Ovary (tissue), 10 donors: ENCODE measurements at places on chromosomes 1 and 21. TPM values are rescaled to one million over a fixed set of nuclear protein-coding genes. Genes with fewer than 3 reads are reported as not detected.

DNA sequence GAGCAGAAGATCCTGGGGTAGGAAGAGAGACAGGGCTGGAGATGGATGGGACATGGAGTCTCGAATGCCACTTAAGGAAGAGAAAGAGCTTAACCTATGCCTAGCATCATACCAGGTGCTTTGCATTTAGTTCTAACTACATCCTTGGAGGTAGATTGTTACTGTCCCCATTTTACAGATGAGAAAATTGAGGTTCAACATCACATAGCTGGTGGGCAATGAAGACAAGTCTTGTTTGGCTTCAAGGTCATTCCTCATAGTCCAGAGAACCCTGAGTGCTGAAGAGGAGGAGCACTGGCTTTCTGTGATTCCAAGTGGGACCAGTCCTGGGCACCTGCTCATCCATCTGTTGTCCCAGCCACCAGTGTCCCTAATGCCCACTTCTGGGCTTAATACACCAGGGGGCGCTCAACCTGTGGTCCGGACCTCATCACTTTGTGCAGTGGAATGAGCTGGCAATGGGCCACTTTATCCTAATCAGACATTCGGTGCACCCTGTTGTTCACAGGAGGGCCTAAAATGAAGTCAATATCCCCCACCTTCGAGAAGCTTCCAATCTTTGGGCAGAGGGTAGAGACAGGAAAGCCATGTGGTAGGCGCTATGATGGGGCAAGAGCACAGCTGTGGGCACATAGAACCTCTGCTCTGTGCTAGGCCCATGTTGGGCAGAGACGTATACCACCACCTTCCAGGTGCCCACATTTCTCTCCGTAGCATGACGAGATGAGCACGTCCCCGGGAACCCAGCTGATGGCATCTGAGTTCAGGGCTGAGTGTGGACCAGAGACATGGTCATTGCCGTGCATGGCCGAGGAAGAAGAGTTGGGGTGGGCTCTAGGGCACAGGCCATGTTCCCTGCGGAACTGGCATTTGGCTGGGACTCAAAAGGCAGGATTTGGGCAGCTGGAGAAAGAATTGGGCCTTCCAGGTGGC lies 9.2 kb downstream of the RPS6KA1 start:
- H3K27ac ChIP-seq, result no peak overlapping the region
- H3K27me3 ChIP-seq, result no peaks in the 10 kb centered on the region
- DNase-seq, result no peak
- no peak overlapping the region for H3K4me3 ChIP-seq

- no peak overlapping the region for H3K4me3 ChIP-seq
- H3K27ac ChIP-seq, result no peak overlapping the region
- DNase-seq, result no peak
Measured at GRCh38 chr1:245585252-245585959, 430.6 kb downstream of the KIF26B start.

GRCh38 chr21:35682904-35683549 lies 377.3 kb downstream of the SETD4 start:
- H3K27me3 ChIP-seq, result no peaks in the 10 kb centered on the region
- no peak overlapping the region for H3K27ac ChIP-seq
- H3K4me3 ChIP-seq, result no peak overlapping the region
- peaks cover 3% of the 10 kb centered on the region for H3K4me1 ChIP-seq
- no peak for DNase-seq

DNA sequence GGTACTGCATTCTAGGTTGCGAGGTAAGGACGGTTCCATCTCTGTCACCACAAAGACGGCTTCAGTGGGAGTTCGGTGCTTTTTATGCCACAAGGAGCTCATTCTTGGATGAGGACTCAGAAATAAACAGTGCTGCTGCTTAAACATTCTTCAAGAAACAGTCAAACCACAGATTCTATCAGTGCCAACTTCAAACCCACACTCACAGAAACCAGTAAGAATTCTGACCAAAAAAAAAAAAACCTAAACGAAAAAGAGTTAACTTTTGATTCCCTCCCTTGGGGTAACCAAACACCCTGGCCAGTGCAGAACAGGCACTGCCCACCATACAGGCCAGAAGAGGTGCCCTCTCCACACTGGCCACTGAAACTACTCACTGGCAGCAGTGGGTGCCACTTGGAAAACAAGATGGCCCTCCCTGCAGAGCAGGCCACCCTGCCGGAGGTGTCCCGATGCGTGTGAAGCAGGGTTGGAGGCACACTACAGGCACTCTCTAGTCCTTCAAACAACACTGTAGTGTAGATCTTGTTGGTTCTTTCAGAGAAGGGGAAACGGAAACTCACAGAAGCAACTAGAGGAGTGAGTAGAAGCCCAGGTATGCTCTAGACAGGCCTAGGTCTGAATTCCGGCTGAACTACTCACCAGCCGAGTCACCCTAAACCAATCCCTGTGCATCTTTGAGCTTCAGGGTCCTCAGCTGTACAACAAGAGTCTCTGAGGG lies 87.3 kb upstream of the TLR5 start:
- no peak overlapping the region for H3K4me3 ChIP-seq
- peaks cover 6% of the 10 kb centered on the region for H3K4me1 ChIP-seq
- DNase-seq, result no peak
- H3K27me3 ChIP-seq, result no peaks in the 10 kb centered on the region
- no peaks in the 10 kb centered on the region for H3K36me3 ChIP-seq

DNA sequence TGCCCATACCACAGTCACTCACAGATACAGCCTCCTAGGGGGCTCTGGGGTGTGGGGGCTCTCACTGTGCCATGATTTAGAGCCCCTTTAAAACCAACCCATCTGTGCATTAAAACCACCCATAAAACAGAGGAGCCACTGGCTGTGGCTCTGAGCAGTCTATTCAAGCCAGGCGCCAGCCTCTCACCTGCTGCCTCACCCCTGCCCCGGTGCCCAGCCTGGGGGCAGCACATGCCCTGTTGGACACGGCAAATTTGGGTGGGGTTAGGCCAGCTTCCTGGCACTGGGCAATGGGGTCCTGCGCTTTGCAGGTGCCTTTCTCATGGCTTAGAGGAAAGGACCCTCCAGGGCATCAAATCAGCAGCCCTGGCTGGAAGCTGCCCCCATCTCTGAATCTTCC lies 73.1 kb downstream of the CASZ1 start:
- DNase-seq, result no peak
- H3K4me3 ChIP-seq, result no peak overlapping the region
- H3K36me3 ChIP-seq, result no peaks in the 10 kb centered on the region
- H3K4me1 ChIP-seq, result no peaks in the 10 kb centered on the region
- H3K27ac ChIP-seq, result no peak overlapping the region
- no peaks in the 10 kb centered on the region for H3K27me3 ChIP-seq

- no peaks in the 10 kb centered on the region for H3K36me3 ChIP-seq
- no peak overlapping the region for H3K27ac ChIP-seq
- no peak overlapping the region for H3K4me3 ChIP-seq
- DNase-seq, result no peak
Measured at GRCh38 chr21:29235714-29236197, 63.0 kb upstream of the BACH1 start.

GRCh38 chr1:21534674-21535378 lies 25.6 kb downstream of the ALPL start:
- H3K36me3 ChIP-seq, result no peaks in the 10 kb centered on the region
- H3K4me3 ChIP-seq, result no peak overlapping the region
- no peak for DNase-seq

Gene NBPF6
- not detected for polyA plus RNA-seq
